ENCODE measurements at places on chromosomes 16 and 17.
A peak's percentile ranks its signal among the peaks of the same experiment; 100 is the strongest.

DNA sequence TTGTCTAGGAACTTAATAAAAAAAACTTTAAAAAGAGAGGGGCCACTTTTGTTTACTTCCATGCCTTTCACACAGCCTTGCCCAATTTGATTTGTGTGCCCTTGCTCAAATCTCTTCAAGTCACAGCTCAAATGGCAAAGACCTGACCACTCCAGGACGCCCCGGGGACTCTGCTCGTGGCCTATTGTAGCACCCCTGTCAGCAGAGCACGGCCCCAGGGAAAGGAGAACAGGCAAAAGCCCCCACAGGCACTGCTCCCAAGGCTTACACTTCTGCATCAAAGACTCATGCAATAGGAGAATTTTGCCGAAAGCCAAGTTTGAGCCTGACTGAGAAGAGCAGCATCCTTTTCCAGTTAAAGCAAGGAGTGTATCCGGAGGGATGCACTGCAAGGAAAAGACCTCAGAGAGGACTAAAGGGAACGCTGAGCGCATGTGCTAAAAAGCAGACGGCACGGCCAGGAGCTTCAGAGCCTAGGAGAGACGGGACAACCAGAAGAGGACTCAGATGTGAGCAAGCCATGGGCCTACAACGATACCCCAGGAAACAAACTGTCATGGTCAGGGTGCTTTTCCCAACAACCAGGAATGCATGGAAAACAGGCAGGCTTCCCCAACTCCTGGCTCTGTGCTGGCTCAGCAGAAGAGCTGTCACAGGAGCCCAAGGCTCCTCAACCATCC, 8.2 kb downstream of the CREBBP start:
- DNase-seq: no peak

GRCh38 chr16:67184453-67184994, 761 bp upstream of the MATCAP1 start:
- DNase-seq: peak; percentile 49

DNA sequence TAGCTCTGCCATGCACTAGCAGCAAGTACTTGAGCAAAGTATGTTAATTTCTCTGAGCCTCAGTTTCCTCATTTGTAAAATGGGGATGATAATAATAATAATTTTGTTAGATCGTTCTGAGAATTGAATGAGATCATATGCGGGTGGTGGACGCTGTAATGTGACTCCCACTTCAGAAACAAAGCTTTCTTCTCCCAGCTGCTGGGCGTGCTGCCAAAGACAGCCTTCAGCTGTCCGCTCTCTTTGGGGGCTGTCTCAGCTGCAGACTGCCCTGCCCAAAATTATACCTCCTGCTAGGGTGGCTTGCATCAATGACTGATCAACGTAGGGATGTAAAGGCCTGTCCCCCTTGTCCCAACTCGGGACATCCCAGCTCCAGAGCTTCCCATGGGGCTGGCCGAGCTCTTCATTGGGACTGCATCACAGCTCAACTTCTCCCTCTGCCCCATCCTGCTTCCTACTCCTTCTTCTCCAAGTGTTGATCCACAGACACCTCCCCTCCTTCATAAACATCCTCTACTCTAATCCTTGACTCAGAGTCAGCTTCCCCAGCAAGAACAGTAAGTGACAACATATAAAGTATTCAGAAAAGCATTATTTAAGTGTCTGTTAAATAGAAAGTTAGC, 30.7 kb upstream of the CDH5 start:
- DNase-seq: peak; percentile 46

DNA sequence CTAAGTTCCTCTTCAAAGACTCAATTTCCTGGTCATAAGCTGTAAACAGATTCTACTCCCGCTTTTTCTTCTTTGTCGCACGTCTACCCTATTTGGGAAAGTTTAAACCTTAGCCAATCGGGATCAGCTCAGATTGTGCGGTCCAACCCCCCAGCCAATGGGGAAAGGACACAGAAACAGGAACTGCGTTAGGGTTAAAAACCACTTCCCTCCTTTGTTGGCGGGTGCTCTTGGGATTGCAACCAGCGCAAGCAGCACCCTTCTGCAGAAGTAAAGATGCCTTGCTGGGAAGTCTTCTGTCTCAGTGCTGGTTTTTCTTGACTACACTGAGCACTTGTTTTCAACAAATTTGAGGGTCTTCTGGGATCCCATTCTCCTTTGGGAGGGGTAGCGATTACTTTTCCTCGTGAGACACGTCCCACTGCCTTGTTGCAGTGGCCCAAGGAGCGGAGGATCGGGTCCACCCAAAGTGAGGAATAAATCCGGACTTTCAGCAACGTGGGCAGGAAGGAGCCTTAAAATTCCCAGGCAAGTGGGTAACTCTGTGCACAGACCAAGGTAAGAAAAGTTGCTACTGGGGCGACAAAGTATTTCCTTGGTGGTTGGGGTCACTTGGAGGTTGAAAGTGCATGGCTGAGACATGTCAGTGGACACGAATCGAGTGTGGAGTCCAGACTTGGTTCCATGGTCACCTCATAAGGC, 1.0 kb upstream of the YPEL3 start:
- no peak for DNase-seq

- DNase-seq: peak; percentile 90
Measured at GRCh38 chr16:70685938-70686375, at the start of gene MTSS2. MTSS2 (minus strand) TSS chr16:70686053; CDS start chr16:70685791, 262 bp downstream.

DNA sequence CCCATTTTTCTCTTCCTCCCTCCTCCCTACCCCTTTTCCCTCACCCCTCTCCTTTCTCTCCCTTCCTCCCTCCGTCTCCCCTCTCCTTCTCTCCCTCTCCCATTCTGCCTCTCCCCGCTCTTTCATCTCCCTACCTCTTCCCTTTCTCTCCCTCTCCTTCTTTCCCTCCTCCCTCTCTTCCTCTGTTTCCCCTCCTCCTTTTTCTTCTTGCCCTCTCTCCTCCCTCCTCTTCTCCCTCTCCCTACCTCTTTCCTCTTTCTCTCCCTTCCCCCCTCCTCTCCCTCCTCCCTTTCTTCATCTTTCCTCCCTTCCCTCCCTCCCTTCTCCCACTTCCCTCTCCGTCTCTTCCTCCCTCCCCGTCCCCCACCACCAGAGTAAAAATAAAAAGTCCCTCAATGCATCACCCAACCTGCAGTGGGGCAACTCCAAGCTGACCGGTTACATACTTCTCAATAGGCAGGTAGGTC, 10.4 kb downstream of the CHD9NB start:
- no peak for DNase-seq

DNA sequence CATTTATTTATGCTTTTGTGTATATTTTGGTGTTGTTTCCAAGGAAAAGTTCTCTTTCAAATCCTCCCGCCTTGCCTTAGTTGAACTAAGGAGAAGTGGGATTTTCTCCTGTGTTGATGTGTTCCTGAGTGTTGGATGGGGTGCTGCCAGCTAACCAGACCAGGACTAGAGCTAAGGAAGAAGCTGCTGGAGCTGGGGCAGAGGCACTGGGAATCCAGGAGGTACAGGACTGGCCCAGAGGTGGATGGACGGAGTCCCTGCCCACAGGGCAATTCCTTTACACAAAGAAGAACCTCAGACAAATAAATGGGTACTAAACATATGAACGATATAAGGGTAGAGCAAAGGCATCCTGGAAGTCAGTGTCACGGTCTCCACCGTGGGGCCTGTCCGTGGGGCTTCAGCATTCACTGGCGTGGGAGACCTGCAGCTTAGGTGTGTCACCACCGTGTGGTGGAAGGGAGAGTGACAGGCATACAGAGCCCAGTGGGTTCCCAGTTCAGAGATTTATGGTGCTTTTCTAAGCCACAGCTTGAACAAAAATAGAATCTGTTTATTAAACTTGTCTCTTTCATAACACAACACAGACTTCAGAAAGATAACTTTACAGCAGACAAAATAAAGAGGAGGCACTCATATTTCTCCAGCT, 270.7 kb downstream of the NTN1 start:
- DNase-seq: peak; percentile 4

DNA sequence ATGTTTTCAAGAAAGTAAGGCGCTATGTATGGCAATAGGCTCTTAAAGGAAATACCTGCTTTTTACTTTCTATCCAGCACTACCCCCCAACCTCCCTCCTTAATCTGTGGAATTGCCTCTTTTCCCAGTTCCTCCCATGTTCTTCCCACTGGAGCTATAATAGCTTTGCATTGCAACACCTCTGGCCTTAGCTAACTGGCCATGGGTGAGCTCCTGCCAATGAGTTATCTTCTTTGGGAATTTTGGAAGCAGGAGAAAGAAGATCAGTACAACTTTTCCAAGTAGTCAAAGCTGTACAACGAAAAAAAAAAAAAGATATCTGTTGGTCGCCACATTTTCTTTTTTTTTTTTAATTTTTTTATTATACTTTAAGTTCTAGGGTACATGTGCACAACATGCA, 398.0 kb downstream of the NPIPA8 start:
- no peak for DNase-seq

- no peak for DNase-seq
Measured at GRCh38 chr16:68636064-68636560, 9.0 kb upstream of the CDH3 start.

- no peak for DNase-seq
Measured at GRCh38 chr17:2705263-2705662, 6.3 kb downstream of the CLUH start.

GRCh38 chr17:4332296-4332970, 34.0 kb downstream of the UBE2G1 start:
- DNase-seq: no peak

- DNase-seq: peak; percentile 80
Measured at GRCh38 chr16:85514598-85515318, 98.4 kb upstream of the GSE1 start.

DNA sequence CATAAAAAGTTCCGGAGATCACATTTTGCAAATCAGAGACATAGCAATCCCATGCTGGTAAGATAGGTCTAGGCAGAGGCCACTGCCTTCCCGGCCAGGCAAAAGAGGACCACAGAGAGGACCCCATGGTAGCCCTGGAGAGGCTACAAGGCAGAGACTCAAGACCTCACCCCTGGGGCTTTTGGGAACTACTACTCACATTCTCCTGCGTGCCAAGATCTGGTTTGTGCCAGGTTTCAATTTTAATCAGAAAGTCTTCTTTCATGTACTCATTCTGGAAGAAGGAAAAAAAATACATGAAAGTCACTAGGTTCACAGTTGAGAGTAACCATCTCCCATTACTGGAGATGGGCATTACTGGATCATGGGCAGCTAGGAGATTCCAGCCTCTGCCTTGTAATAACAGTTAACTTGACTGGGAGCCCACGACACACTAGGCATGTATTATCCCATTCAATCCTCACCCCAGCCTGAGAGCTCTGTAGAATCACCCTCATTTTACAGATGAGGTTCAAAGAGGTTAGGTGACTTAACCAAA, 21.2 kb downstream of the PITPNA start:
- no peak for DNase-seq

DNA sequence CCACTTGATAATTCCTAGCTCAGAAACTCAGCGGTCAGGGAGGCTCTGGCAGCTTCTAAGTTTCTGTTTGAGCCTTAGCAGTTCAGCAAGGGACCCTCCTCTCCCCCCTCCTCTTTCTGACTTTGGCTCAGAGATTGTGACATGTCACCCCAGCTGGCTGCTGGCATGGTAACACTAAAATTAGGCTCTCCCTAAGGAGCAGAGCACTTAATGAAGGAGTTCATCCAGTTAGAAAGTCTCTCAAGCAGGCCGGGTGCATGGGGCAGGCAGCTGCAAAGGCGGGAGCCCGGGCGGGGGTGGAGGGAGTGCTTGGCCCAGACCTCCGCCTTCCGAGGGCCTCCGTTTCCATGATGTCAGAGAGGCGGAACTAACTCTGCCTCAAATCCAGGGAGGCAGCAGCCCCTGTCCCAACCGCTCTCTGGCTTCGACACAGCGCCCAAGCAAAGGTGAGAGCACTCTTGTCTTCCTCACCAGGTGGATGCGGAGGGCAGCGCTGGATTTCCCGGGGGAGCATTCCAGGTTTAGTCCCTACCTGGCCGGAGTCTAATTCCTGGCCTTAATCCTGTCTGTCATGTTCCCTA, 128.0 kb upstream of the PLCG2 start:
- peak; percentile 36 for DNase-seq

- peak; percentile 32 for DNase-seq
Measured at GRCh38 chr17:64420143-64420670, 28.7 kb upstream of the MILR1 start.

DNA sequence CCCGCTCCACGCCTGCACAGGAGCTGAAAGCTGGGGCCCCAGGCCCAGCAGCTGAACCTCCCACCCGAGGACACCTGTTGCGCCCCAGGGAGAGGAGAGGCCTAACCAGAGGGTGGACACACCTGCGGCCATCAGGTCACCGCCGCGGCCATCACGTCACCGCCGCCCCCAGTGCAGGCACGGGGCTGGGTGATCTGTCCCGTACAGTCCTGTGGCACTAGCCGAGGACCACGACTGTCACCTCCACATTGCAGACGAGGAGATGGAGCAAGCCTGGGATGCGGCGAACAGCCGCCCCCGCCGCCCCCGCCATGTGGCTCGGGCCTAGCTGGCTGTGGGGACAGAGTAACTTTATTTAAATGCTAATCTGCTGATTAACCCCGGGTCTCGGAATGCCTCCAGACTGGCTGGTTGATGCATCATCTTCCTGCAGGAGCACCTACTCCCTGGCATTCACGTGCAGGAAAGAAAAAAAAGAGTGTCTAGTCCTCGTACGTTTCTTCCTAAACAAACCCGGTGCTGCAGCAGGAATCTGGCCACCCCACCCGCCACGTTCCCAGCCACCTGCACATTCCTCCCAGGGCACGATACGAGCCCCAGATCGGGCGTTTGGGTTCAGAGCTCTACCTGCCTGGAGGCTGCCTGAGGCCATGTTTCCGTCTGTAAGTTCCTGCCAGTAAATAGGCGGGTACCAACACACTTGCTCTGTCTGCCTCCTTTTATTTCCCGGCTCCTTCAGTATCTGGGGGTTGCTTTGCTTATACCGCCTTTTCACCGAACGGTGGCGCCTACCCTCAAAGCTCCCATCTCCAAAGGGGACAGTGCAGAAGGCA, 29.9 kb downstream of the PIEZO1 start:
- DNase-seq: no peak

GRCh38 chr16:48969611-48970010, 312.0 kb downstream of the CBLN1 start:
- no peak for DNase-seq

GRCh38 chr17:32103476-32104113, 38.7 kb upstream of the RHOT1 start:
- DNase-seq: no peak

DNA sequence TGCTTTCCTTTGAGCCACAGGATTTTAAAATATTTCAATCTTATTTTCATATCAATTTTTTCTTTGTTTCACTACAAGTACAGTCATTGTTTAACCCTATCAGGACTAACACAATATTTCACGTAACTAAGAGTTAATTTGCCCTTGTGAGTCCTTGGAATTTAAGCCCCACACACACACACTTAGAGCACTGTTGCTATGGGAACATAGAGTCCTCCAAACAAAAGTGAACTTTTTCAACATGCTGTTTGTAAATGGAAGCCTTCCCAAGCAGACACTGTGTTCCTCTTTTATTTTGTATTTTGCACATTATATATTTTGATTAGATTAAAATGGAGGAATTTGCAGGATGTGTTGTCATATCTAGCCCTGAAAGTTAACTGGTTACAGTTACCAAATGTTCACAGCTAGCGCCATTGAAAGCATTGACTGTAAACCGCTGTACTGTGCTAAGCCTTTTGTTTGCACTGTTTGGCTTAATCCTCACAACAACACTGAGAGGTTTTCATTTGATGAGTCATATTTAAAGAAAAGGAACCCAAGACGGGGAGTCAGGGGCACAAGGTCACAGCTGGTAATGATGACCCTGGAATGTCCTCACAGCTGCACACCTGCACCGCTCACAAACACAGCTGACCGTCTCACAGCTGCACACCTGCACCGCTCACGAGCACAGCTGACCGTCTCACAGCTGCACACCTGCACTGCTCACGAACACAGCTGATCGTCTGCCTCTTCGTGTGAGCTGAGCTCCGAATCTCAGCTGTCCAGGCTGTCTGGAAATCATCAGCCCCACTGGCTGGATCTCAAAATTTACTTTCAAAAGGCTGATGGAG, 6.3 kb downstream of the HSBP1 start:
- DNase-seq: no peak

- DNase-seq: peak; percentile 83
Measured at GRCh38 chr16:29806641-29807425, 504 bp downstream of the MAZ start.
